Activated naive CD4-positive, alpha-beta T cell (primary cell): ENCODE measurements at places on chromosomes 11 and 22.
A peak's percentile ranks its signal among the peaks of the same experiment; 100 is the strongest.

- DNase-seq, result no peak
Measured at GRCh38 chr11:79007771-79008402, 432.9 kb downstream of the TENM4 start.

GRCh38 chr11:97163631-97164191 is 773.9 kb downstream of the JRKL start:
- no peak for DNase-seq

GRCh38 chr11:370070-370941 is 1.0 kb downstream of the B4GALNT4 start:
- no peak for DNase-seq

GRCh38 chr11:1302041-1302460 is 7.4 kb downstream of the TOLLIP start:
- DNase-seq, result no peak

DNA sequence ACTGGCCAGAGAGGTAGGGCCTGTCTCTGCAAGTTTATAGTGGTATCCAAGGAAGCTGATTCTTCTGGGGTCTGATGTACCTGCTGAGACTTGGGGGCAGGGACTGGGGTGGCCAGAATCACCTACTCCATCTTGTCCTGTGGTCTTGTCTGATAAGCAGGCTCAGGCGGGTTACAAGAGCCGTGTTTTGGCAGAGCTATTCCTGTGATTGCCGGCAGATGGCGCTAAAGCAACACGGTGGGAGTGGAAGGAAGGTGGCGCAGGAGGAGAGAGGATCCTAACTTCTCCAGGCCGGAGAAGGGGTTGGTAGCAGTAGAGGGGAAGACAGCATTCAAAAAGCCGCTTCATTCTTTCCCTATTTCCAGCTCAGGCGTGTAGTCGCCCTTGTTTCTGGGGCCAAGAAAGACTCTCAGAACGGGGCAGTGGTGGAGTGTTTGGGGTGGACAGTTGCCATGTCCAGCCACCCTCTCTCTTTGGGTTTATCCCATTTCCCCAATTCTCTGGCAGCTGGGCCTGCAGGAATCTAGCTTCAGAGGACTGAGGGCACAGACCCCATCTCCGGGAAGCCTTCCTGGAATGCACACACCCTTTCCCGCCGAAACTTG is 15.1 kb downstream of the CHRM1 start:
- peak; percentile 67 for DNase-seq

GRCh38 chr11:14611939-14612338 is 31.7 kb upstream of the PDE3B start:
- DNase-seq, result no peak

- DNase-seq, result no peak
Measured at GRCh38 chr11:82270870-82271269, 462.8 kb downstream of the FAM181B start.

GRCh38 chr11:118212781-118213191 is 12.0 kb downstream of the JAML start:
- DNase-seq, result no peak

GRCh38 chr11:37320921-37321320 is 722.9 kb upstream of the RAG2 start:
- no peak for DNase-seq

DNA sequence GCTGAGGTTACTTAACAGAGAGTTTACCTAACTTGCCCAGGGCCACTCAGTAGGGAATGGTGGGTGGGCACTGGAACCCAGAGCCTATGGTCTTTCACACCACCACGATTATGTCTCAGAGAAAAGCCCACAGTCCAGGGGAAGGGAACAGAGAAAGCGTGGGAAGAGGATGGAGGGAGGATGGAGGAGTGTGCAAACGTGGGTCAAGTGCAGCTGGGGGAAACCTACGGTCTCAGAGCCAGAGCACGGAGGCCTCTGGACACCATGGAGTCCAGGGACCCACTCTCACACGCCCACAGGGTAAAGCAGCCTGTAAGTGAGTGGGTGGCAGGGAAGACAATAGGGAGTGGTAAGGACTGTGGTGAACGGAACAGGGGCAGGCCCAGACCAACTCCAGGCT is 47.3 kb upstream of the SLC35C1 start:
- DNase-seq, result no peak

DNA sequence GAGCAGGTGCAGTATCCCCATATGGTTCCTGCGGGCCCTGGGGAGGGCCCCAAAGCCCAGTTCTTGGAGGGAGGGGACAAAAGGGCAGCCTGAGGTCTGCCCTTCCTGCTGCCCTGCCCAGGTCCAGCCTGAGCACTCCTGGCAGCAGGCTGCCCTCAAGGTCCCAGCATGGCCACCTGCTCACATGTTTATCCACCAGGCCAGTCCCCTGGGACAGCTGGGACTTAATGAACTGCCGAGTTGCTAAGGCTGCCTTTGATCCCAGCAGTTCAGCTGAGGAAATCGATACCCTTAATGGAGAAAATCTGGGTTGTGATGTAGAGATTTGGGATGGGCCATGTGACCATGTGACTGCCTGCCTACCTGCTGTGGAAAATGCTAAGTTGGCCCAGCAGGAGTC is 146.2 kb downstream of the TRIM29 start:
- no peak for DNase-seq

DNA sequence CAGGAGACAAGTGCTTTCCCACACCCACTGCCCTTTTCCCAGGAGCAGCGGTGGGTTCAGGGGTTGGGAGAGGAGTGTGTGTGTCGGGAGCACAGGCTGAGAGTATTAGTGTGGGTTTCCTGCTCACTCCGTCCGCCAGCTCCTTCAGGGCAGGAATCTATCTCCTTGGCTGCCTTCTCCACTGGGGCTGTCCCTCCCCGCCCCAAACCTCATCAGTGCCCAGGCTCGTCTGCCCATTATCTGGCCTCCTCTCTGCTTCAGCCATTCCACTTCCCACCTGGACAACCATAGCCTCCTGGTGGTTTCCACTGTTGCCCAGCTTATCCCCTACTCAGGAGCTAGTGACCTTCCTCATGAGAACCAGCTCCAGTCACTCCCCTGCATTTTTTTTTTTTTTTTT is 19.9 kb downstream of the ASPHD2 start:
- no peak for DNase-seq

DNA sequence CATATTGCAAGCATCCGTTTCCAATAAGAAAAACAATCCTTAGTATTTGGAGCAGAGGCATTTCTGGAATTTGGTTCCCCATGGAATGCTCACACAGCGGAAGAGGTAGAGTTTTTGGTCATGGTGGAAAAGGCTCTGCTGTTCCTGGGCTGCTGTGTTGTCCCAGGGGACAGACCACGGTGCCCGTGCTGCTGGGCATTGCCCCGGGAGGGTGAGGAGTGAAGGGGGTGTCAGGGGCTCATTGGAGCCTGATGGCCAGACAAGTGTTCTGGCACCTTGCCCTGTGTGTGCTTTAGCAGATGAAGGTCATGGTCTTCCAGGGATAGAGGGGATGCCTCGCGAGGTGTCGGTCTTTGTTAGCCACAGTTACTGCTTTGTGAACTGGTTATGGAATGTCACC is 61.2 kb downstream of the MPPED1 start:
- no peak for DNase-seq

GRCh38 chr11:108221911-108222573 is 396 bp downstream of the NPAT start:
- DNase-seq, result peak; percentile 37

GRCh38 chr22:46007003-46007847 is 30.3 kb upstream of the WNT7B start:
- no peak for DNase-seq
